ENCODE measurements at places on chromosomes 2 and 18. TPM values are rescaled to one million over a fixed set of nuclear protein-coding genes. Genes with fewer than 3 reads are reported as not detected.

DNA sequence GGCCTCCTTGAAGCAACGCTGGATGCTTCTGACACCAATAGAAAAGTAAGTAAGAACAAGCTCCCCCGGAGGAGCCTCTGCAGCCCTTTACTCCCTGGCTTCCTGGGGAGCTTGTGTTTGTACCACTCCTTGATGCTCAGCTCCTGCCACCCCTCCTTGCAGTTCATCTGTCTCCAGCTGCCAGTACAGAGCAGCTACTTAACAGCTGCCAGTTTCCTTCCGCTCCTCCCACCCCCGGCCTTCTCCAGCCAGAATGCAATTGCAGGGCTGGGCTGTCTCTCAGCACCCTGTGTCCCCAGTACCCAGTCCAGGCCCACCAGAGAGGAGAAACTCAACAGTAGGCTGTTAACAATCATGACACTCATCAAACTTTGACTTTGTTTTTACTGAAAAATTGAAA is 109.4 kb downstream of the AOX1 start:
- no peak for DNase-seq

DNA sequence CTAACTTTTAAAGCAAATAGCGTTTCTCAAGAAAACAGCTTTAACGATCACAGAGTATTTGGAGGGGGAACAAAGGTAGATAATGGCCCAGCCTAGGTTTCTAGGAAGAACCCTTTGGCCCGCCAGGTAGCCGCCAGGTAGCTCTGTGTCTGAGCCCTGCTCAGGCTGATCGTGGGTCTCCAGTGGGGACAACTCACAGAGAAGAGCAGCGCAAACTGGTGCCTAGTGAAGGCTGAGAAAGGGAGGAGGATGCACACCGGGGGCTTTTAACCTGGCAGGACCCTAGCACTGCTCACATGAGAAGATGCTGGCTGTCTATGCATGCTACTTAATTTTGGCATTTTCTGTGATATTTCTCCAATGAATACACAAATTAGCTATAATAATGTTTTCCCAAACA is 5.8 kb downstream of the NGEF start:
- no peak for DNase-seq

The SKOR2 gene
- not detected for total RNA-seq

The CFC1 gene
- total RNA-seq, result not detected

- DNase-seq, result no peak
Measured at GRCh38 chr2:124131276-124131675, 106.2 kb downstream of the CNTNAP5 start.

GRCh38 chr2:117917223-117917917 is 96.5 kb downstream of the CCDC93 start:
- no peak for DNase-seq

The IL37 gene
- total RNA-seq, result not detected

The PJVK gene
- 0.08 TPM for total RNA-seq

All from SJSA1 (cell line).